NCI-H2081 (cell line): ENCODE measurements at places on chromosomes 7 and 10.
A peak's percentile ranks its signal among the peaks of the same experiment; 100 is the strongest.

- DNase-seq = no peak
These were observed 14.9 kb downstream of the SFTPD start for GRCh38 chr10:79933961-79934360.

DNA sequence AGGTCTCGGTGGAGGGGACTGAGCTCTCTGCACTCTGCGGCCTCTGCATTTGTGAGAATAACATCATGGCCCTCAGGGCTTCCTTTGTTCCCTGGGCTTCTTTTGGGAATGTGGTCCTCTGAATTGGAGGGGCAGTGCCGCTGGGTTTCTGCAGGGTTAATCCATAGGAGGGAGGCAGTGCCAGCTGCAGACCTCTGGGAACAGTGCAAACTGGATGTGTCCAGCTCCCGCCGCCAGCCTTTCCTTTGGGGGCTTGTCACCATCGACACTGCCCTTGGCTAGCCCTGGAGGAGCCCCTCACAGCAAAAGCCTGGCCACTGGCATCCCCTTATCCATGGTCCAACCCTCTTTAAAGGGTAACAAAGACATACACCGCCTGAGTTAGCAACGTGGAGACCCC is 174.0 kb downstream of the WDR37 start:
- DNase-seq = no peak

GRCh38 chr10:15515202-15515601 is 144.1 kb upstream of the FAM171A1 start:
- no peak for DNase-seq

DNA sequence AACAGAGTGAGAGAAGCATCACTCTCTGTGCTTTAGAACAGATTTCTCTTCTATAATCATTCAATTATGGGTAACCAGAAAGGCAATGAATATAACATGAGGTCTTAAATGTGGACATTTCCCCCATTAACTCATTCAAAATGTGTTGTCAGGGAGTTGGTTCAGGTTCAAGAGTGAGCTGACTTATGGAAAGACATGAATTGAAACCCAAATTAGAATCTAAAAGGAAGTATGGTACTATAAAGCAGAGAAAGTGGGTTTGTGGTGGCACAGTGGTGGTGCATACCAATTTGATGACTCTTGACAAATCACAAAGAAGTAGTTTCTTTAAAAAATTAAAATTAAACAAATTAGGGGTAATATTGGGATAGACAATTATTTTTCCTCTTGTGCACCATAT is 114.6 kb upstream of the MEOX2 start:
- no peak for DNase-seq

GRCh38 chr7:3961857-3962503 is 660.9 kb downstream of the SDK1 start:
- no peak for DNase-seq

GRCh38 chr7:44853391-44853790 is 5.5 kb upstream of the H2AZ2 start:
- DNase-seq = no peak

DNA sequence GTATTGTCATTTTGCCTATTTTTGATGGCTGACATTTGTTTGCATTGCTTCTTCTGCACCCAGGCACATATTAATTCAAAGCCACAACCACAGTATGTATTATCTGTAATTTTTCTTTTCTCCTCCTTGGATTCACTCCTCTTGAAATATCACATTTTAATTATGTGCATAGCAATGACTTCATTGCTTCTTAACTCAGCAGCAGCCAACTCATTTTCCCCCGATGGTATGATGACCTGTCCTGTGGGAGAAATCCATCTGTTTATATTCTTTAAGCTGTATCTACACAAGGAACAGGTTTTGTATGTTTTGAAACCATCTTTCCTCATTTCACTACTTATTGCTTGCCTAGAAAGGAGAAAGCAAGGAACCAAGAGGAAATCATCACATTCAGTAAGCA is 588.8 kb downstream of the INHBA start:
- no peak for DNase-seq

DNA sequence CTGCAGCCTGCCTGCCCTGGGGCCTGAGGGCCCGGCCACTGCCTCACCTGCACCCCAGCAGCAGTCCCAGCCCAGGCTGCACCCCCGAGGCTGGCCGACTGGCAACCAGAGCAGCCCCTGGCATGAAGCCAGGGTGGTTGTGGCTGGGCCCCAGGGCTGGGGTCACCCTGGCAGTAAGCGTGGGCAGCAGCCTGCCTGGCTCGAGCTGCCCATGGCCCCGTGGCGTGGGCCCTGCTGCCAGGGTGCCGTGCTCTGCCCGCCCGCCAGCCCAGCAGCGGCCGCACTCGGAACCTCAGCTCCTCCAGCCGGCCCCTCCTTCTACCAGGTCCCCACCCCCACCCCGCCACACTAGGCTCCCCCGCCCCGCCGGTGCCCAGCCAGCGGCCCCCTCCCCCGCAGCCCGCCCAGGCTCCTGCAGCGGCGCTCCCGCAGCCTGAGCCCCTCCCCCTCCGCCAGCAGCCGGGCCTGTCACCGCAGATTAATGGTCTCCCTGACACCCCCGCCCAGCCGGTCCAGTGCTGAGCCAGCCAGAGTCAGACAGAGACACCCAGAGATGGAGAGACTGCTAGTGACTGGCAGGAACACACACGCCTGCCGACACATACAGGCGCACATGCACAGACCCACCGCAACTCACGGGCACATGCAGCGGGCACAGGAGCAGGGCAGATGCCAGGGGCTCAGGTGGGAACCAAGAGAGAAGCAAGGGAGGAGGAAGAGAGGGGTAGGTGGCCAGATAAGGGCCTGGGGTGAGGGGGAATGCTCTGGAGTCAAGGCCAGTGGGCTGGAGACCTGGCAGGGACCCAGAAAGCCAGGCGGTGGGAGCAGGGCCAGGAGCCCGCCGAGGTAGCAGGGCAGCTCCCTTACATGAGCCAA is 22.4 kb downstream of the KCNH2 start:
- no peak for DNase-seq

- no peak for DNase-seq
These were observed 12.8 kb upstream of the FMC1 start for GRCh38 chr7:139328375-139328774.

DNA sequence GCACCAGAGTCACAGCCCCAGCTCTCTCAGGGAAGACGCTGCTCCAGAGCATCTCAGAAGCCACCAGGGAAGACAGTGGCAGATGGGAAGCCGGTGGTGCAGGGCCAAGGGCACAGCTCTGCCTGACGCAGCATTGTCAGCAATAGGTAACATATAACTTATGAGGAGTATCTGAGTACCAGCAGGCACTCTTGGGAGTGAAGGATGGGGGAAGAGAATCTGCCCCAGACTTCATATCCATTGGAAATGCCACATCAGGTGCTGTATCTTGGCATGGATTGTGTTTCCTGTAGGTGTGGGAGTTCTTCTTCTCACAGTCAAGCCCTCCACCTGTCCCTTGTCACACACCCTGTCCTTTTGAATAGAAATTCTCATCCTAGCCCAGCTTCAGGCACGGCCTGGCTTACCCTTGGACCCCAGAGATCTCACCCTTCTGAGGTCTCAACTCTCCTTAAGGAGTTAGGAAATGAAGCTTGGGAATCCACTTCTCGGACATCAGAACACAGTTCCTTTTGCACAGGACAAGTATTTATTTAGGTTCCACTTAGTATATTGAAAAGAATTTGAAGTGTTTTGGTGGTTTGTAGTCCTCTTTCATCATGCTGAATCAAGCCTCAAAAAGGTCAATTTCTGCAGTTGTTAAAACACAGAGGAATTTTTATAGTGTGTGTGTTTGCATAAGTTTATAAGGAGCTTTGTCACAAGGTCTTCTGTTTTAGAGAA is 9.9 kb downstream of the EPDR1 start:
- DNase-seq = no peak

DNA sequence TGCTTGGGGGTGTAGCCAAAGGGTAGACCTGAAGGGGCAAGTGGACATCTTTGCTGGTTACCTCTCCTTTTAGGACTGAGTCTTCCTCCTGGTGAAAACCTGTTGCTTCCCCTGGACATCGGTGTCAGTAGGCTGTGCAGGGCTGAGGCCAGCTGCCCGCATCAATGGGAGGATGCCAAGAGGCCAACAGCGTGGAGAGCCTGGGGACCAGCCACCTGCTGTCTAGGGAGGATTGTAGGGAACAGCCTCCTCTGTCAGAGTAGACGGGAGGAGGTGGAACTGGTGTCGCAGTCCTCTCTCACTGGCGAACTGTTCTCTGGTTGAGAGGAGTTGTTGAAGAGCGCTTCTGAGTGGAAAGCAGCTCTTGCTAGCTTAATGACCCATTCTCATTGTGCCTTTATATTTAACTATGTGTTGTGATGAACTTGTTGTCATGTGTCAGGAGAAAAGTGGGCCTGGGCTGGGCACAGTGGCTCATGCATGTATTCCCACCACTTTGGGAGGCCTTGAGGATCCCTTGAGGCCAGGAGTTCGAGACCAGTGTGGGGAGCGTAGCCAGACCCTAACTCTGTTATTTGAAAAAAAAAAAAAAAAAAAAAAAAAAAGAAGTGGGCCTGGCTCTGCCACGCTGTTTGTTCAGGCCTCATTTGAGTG is 1.8 kb downstream of the SUFU start:
- no peak for DNase-seq

GRCh38 chr10:13346283-13347042 is 1.6 kb downstream of the SEPHS1 start:
- no peak for DNase-seq

DNA sequence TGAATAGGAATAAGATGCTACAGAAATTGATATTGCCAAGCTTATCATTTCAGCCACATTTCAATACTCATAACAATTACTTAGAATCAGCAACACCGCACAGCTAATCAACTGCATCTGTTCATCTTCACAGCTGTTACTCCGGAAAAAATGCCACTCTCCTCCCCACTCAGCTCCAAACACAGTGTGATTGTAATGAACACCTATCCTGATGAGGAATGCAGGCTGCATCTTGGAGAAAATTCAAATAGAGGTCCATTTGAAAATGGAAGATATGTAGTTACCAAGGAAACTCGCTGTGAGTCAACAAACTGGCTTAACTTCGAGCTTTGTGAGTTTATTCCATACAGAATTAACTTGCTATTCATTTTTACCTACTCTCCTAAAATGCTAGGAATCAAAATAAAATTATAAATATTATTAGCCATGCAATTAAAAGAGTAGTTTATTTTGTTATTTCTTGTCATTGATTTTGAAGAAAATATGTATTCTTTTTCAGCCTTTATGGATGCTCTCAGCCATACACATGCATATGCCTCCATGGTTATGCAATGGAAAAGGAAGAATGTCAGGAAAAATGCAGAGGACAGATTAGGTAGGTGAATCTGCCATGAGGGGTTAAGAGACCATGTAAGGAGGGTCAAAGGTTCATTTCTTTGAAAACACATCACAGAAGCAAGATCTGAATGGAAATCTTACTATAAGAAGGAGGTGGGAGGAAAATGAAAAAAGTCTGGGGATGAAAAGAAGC is 267.2 kb downstream of the POM121L12 start:
- DNase-seq = no peak

- peak; percentile 28 for DNase-seq
These were observed 65.5 kb downstream of the CPVL start for GRCh38 chr7:29080803-29081202.

- DNase-seq = no peak
These were observed 123.9 kb downstream of the EBF3 start for GRCh38 chr10:129840196-129840590.

DNA sequence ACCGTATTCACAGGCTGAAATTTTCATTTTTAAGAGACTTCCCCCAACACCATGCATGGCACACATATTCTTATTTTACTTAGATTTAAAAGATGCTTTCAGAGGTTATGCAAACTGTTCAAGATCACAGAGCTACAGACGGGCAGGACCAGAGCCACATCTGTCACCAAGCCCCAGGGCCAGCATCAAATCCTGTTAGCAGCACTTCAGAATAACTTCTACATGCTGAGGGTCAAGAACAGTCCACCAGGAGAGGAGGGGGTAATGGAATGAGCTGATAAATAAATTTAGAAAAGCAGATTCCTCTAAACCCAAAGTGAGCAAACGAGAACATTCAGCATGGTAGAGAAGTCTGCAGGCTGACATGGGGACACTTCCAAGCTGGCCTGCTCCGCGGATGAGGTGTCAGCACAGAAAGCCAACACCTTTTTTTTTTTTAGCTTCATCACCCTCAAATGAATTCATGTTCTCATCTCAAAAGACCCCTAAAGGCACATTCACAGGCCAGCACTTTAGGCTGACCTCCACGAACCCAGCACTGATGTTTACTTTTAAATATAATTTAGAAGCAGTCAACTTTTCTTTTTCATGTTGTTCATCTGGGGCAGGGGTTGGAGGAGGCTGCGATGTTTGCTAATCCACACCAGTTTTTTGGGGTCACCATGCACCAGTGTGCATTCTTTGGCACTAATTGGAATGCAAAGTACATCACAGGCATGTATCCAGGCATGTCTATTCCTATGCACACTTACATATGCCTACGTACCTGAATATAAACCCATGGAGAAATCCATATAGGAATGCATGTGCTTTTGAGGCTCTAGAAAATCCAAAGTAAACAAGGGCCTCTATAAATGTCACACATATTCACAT is 249.0 kb downstream of the TNS3 start:
- no peak for DNase-seq

- DNase-seq = no peak
These were observed 79.2 kb downstream of the NUDCD3 start for GRCh38 chr7:44411306-44411705.

DNA sequence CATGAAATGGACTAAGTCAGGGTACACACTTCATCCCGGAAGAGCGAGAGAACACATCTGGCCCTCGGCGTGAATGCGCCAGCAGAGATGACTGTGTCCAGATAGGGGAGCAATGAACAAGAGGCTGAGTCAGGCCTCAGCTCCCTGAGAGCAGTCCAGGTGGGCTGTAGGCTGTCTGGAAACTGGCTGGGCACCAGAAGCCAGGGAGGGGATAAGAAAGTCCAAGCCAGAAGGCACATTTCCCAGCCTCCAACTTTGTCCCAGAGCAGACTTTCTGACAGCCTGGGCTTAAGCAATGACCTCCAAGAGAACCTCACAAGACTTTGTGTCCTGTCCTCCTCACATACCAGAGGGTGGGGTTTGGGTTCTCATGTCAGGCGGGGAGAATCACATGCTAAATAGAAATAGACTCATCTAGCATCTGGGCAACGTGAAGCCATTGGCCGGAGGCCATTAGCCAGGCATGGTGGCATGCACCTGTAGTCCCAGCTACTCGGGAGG is 157.2 kb downstream of the ARHGAP12 start:
- DNase-seq = no peak

DNA sequence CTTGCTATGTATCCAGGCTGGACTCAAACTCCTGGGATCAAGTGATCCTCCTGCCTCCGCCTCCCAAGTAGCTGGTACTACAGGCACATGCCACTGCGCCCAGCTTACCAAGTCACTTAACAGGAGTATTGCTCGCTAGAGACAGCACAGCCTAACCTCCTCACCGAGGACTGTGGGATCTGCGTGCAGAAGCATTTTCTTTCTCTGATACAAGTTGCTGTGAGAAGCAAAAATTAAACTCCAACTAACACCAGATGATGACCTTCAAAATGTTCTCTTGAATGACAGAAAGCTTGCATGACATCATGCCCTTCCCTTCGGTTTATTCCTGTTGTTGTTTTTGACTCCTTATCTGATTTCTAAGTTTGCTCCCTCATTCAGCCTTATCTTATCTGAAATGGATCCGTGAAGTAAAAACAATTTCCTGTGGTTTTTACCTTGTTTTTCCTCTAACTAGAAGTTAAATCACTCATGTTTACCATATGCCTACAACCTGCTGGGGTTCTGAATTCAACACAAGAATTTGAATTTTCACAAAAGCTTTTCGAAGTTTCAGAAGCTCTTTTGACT is 94.4 kb upstream of the KIF5B start:
- DNase-seq = no peak

- peak; percentile 33 for DNase-seq
These were observed 178.4 kb upstream of the TARP start for GRCh38 chr7:38451840-38452239.
